HCT116 (cell line): ENCODE measurements at places on chromosomes 4 and X.

GRCh38 chrX:12447448-12448064, 309.3 kb downstream of the FRMPD4 start:
- DNase-seq: no peak

- DNase-seq: peak; percentile 3
Observed at GRCh38 chrX:44651358-44651757, 108.7 kb upstream of the FUNDC1 start.

DNA sequence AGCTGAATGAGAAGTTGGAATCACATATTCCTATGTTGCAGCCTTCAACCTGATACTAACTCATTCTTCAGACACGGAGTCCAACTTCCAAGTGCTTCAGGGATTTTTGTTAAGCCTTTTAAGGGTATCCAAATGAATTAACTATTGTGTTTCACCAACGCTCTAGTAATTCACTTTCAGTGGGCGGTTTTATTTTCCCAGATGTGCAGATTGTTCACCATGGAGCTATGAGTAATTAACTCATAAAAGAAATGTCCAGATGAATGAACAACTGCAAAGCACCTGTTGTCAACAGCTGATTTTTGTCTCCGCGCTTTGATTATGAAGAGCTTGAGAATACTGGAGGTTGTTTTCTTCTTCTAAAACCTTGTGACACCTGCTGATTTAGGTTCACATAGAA, 187.6 kb downstream of the CBR4 start:
- DNase-seq: no peak

DNA sequence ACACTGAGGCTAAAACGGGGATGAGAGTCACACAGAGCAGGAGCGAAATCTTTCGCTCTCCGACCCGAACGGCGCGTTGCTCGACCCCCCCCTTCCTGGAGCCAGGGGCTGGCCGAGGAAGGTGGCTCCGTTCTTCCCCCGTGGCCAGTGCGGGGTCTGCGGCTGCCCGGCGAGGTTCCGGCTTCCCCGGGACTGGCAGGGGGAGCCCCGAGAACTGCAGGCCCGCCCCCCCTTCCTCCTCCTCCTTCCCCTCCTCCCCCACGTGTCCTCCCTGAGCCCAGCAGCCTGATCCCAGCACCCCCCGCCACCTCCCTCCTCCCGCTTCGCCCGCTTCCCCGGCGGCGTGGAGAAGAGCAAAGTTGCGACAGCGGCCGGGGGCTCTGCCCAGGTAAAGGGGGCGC, 2.4 kb upstream of the BCORL1 start:
- DNase-seq: no peak

DNA sequence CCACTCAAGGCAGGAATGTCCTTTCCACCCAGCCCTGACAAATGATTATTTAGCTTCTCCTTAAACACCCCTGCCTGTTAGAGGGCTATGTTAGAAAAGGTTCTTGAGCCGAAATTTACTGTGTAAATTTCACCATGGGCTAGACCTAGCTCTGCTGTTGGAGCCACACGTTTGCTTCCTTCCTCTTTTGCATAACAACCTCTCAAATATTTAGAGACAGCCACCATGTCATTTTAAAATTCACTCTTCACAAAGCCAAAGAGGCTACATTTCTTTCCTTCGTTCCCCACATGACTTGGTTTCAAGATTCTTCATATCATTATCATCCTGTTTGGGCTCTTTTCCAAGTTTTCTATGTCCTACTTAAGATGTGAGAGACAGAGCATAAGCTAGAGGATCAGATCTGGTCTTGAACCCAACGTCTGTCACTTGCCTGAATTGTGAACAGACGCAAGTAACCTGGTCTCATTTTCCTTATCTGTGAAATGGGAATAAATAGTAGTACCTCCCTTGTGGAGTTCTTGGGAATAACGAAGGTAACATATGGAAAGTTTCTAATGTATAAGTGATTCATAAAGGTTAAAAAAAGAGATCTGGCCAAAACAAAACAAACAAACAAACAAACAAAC, 6.7 kb downstream of the DOCK11 start:
- DNase-seq: no peak

- DNase-seq: no peak
Observed at GRCh38 chr4:76856243-76857073, 41.5 kb downstream of the SOWAHB start.

GRCh38 chr4:81118086-81118485, 87.6 kb downstream of the BMP3 start:
- no peak for DNase-seq

DNA sequence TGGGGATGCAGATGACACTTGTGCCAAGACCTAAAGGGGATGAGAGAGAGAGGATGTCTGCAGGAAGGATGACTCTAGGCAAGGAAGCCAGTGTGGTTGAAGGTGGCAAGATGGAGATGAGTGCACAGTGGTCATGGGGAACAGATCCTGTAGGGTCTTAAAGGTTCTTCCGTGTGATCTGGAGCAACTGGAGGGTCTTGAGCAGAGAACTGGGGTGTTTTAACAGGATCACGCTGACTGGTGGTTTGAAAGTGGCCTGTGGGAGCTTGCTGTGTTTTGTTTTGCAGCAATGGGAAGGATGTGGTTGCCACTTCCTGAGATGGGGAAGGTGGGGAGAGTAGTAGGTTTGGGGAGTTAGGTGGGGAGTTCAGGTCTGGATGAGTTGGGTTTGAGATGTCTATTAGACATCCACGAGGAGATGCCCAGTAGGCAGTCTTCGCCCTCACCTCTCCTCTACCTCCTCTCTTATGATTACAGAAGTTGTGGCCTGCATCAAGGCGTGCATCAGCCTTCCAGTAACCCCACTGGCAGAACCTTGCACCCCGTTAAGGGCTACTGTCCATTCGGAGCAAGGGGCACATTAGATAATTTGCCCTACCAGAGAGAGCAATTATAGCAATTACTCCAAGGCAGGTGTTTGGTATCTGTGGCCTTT, 1.4 kb upstream of the STBD1 start:
- no peak for DNase-seq

GRCh38 chrX:136549226-136549625, 17.2 kb downstream of the VGLL1 start:
- DNase-seq: no peak

DNA sequence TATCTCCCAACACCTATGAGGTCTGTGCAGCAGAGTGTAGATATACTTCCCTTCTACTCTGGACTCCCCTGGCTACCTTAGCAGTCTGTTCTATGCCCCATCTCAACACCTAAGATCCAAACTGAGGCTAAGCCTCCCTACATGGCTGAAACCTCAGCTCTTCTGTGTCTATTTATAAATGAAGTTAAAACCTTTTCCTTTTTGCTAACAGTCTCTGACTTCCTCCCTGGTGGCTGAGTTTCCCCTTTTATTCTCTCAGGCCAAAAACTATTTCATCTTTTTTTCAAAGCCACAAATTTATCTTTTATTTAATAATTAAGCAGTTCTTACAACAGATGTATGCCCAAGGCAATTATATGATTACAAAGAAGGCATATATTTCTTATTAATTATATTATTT, 111.8 kb upstream of the STIM2 start:
- DNase-seq: no peak

GRCh38 chr4:56803471-56803870, 18.0 kb downstream of the SPINK2 start:
- DNase-seq: no peak

- no peak for DNase-seq
Observed at GRCh38 chrX:13142891-13143290, 98.5 kb upstream of the FAM9C start.

DNA sequence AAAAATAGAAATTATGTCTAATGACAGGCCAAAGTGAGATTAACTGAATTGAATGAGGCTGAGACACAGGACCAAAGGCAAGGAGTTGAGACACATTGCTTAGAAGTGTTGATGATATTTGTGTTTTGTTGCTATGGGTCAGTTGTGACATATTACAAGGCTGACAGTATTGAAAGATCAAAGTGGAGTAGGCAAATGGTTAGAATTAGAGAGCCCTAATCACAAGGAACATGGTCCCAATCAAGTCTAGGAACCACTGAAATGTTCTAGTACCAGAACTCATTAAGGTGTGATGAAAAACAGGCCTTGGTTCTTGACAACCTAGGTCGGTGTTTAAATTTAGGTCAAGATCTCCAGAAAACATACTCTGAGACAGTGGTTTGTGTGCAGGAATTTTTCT, 896.3 kb upstream of the HS3ST1 start:
- DNase-seq: no peak

GRCh38 chr4:183968502-183968901, 63.4 kb downstream of the STOX2 start:
- no peak for DNase-seq

GRCh38 chr4:93759506-93759905, 69.0 kb upstream of the ATOH1 start:
- no peak for DNase-seq

- DNase-seq: no peak
Observed at GRCh38 chrX:136784231-136784630, 3.5 kb upstream of the ARHGEF6 start.

DNA sequence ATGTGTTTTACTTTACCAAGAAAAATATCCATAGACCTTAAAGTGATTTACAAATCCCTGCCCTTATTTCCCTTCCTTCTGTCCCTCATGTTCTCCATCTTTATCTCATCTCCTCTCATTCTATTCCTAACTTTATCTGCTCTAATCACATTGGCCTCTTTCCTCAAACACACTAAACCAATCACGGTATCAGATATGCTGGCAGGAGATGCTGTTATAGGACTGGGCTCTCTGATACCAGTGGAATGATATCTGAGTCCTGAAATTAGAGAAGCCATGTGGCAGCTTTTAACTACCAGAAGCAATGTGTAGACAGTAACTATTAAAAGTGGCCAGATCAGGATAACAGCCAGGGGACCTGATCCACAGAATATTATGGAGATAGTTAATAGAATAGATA, 49.9 kb upstream of the GIMD1 start:
- DNase-seq: no peak

GRCh38 chr4:76997077-76997476, 47.5 kb downstream of the SEPTIN11 start:
- no peak for DNase-seq

GRCh38 chr4:48130100-48130499, 4.0 kb downstream of the TXK start:
- DNase-seq: no peak

- no peak for DNase-seq
Observed at GRCh38 chr4:147576084-147576483, 41.1 kb upstream of the TMEM184C start.

GRCh38 chr4:83830138-83830888, 294.4 kb downstream of the GPAT3 start:
- DNase-seq: no peak

- DNase-seq: no peak
Observed at GRCh38 chrX:27735914-27736313, 71.9 kb upstream of the MAGEB10 start.

- DNase-seq: no peak
Observed at GRCh38 chr4:42855779-42856178, 36.7 kb upstream of the GRXCR1 start.

DNA sequence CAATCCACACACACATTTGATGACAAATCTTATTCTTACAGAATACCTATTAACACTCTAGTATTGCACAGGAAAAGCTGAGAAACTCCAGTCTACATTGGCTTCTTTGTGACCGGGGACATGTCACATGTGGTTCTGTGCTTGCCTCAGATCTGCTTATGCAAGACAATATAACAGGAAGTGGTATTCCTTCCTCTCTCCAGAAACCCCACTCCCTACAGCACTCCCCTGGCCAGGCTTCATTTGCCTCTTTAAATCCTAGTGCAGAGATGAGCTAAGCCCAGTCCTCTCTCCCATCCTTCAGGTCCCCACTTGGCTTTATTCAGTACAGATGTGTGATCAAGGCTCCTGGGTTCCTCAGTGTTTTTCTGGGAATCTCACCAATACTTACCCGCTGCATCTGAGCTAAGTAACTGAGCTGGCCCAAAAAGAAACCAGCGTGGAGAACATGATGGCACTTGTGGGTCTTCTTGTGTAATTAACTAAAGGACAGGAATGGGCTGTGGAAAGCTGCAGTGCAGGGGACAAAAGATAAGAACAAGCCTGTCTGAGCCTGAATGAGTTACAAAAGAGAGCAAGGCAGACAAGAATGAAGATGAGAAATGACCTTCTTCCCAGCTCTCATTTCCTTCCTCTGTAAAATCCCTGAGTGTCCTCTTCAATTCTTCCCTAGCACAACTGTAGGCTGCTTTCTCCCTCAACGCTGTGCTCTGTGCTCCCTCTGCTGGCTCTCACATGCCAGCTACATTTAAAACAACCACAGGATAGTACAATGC, 105.6 kb downstream of the HNRNPD start:
- DNase-seq: peak; percentile 29

DNA sequence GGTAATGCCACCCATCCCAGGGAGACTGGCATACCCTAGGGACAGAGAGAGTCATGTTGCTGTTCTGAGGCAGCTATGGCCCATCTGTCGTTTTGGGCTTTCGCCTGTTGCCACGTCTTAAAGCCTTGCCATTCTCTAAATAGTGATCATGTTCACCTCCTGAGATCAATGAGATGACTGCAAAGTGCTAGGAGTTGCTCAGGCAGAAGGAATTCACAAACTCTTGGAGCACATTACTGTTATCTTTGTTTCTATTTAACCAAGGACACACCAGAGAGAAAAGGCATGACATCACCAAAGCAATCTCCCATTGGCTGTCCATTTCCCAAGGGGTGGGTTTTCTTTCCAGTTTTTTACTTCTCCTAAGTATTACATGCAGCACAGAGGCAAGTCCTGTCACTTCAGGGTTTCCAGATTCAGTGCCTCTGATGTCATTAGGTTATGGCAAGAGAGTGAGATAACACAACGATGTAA, 37.1 kb upstream of the SETD7 start:
- no peak for DNase-seq

GRCh38 chrX:134933248-134933647, 57.5 kb upstream of the SMIM10 start:
- no peak for DNase-seq

DNA sequence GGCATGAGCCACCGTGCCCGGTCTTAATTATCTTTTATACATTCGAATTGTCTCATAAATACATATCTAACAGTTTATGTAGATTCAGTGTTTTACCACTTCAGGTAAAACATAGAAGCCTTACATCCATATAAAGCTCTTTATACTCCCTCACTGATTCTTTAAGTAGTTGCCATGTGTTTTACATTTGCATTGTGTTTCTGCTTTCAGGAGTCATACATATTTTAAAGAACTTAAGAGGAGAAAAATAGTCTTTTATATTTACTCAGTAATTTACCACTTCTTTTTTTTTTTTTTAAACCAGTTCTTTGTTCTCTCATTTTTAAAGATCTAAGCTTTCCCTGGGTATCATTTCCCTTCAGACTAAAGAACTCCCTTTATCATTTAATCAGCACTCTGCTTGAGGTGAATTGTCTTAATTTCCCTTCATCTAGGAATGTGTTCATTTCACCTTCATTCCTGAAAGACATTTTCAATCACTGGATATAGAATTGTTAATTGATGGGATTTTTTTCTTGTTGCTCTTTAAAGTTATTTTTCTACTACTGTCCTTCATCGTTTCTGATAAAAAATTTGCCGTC, 324.3 kb upstream of the ZCCHC13 start:
- no peak for DNase-seq

DNA sequence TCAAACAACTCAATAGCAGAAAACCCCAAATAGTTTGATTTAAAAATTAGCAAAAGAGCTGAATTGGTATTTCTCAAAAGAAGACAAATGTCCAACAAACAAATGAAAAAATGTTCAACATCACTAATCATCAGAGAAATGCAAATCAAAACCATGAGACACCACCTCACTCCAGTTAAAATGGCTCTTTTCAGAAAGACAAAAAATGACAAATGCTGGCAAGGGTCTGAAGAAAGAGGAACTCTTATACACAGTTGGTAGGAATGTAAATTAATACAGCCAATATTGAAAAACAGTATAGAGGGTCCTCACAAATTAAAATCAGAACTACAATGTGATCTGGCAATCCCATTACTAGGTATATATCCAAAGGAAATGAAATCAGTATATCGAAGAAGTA, 70.4 kb downstream of the FBXL5 start:
- no peak for DNase-seq
